ENCODE measurements at places on chromosomes 7 and 10. TPM values are rescaled to one million over a fixed set of nuclear protein-coding genes. Genes with fewer than 3 reads are reported as not detected.

Gene VSIR
- 5.0 TPM for total RNA-seq

Gene MCM10
- 11.8 TPM for total RNA-seq

Gene TSPAN13
- total RNA-seq = 6.1 TPM

Gene VSTM4
- 2.5 TPM for total RNA-seq

Gene MINDY4
- total RNA-seq = 3.6 TPM

DNA sequence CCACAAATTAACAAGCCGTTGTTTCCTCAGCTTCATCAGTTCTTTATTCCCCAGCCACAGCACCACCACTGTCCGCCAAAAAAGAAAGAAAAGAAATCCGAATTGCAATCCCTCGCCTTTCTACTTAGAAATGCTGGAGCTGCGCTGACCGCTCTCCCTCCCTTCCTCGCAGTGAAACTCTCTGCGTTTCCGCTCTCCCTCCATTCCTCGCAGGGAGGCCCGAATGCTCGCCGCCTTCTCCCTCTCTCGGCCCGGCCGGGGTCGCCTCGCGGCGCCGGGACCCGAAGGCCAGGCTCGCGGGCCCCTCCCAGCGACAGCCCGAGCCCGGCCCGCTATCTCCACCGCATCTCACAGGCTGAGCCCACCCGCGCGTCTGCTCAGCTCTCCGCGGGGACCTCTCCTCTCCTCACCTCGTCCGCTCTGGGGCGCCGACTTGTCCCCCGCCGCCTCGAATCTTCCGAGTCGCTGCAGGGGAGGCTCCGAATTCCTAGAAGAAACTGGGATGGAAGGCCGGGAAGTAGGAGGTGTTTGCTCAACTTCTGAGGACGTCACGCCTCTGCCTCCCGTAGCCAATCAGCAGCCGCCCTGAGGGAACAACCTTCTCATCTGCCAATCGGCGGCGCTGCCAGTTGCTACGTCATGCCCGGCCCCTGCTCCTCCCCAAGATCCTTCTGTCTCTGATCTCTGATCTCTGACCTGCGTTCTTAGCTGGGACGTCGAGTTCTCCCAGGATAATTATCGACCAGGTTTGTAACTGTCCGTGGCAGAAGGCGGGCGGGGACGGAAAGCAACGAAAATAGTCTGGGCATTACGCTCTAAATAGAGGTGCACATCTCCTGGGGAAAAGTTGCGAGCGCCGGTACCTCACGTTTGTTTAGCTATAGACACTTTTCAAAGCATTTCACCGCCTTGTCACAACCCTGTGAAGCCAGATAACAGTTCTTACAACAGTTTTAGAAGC lies at the start of gene AASS:
Gene AASS (minus strand): TSS at position 499 of the 961 bp plus-strand sequence. CDS start 10,523 bp downstream, outside the sequence.
- H3K36me3 ChIP-seq = no peaks in the 10 kb centered on the region
- H3K27me3 ChIP-seq = no peaks in the 10 kb centered on the region
- H3K4me1 ChIP-seq = peaks cover 2% of the 10 kb centered on the region
- peak; percentile 94 for DNase-seq
- peak within 1 kb of the TSS; percentile 66 for H3K27ac ChIP-seq

GRCh38 chr10:108434559-108435252 lies 1270.2 kb upstream of the SORCS1 start:
- H3K4me3 ChIP-seq = no peak overlapping the region
- no peaks in the 10 kb centered on the region for H3K4me1 ChIP-seq
- H3K27ac ChIP-seq = no peak overlapping the region

- H3K27ac ChIP-seq = no peak overlapping the region
- H3K27me3 ChIP-seq = no peaks in the 10 kb centered on the region
- no peaks in the 10 kb centered on the region for H3K36me3 ChIP-seq
- no peak overlapping the region for H3K4me3 ChIP-seq
- H3K4me1 ChIP-seq = no peaks in the 10 kb centered on the region
Measured at GRCh38 chr7:157561523-157561785, 224.7 kb downstream of the DNAJB6 start.

DNA sequence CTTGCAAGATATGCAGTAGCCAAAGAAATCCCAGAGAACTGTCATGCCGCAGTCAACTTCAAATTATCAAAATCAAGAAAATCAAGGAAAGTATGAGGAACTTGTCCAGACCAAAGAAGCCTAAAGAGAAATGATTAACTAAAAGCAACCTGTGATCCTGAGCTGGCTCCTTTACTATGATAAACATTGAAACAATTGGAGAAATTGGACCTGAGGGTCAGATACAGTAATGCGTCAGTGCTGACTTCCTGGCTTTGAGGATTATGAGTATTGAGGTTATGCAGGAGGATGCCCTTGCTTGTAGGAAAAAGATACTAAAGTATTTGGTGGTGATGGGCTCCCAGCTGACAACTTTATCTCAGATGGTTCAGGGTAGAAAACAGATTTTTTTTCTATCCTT lies 324.7 kb upstream of the AKR1E2 start:
- no peaks in the 10 kb centered on the region for H3K27me3 ChIP-seq
- H3K4me3 ChIP-seq = no peak overlapping the region
- H3K4me1 ChIP-seq = peaks cover 3% of the 10 kb centered on the region
- no peaks in the 10 kb centered on the region for H3K36me3 ChIP-seq

- no peaks in the 10 kb centered on the region for H3K4me1 ChIP-seq
- DNase-seq = no peak
- H3K4me3 ChIP-seq = no peak overlapping the region
- H3K27me3 ChIP-seq = peaks cover 29% of the 10 kb centered on the region
- H3K27ac ChIP-seq = no peak overlapping the region
- no peaks in the 10 kb centered on the region for H3K36me3 ChIP-seq
Measured at GRCh38 chr7:101608772-101609713, 20.1 kb downstream of the MYL10 start.

DNA sequence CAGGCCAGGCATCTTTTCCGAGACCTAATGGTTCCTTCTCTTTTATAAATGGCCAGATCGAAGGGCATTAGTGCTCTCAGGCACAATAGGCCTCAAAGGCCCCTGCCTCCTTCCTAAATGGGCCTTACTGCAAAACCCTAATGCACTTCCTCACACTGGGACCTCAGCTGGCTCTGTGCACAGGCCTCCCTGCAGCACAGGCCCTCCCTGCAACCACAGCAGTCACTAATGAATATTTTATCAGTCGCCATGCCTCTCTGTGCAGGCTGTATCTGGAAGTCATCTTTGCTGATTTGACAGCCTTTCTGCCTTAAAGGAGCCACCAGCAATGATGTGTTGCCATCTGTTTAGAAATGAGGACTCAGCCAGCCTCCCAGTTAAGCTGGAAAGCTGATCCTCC lies 54.9 kb upstream of the SDK1 start:
- peak overlapping the region; percentile 60 for H3K27ac ChIP-seq
- no peak overlapping the region for H3K4me3 ChIP-seq
- DNase-seq = no peak
- peaks cover 16% of the 10 kb centered on the region for H3K4me1 ChIP-seq
- no peaks in the 10 kb centered on the region for H3K27me3 ChIP-seq

DNA sequence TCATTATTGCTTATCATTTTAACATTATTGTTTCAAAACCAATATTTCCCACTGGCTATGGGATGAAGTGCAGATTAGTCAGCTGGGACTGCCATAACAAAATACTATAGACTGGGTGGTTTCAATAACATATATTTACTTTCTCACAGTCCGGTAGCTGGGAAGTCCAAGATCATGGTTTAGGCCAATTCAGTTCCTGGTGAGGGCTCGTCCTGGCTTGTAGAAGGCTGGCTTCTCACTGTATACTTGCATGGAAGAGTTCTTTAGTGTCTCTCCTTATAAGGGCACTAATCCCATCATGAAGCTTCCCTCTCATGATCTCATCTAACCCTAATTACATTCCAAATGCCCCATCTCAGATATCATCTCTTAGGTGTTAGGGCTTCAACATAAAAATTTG lies 101.3 kb downstream of the CHRM2 start:
- H3K27ac ChIP-seq = peak overlapping the region; percentile 10
- no peaks in the 10 kb centered on the region for H3K27me3 ChIP-seq
- H3K36me3 ChIP-seq = peaks cover 2% of the 10 kb centered on the region
- no peak overlapping the region for H3K4me3 ChIP-seq
- DNase-seq = peak; percentile 31

- DNase-seq = peak; percentile 37
- no peaks in the 10 kb centered on the region for H3K36me3 ChIP-seq
- no peaks in the 10 kb centered on the region for H3K27me3 ChIP-seq
Measured at GRCh38 chr7:13990319-13990983, 985 bp upstream of the ETV1 start.

- H3K27ac ChIP-seq = no peak overlapping the region
- no peaks in the 10 kb centered on the region for H3K36me3 ChIP-seq
- H3K27me3 ChIP-seq = no peaks in the 10 kb centered on the region
- no peaks in the 10 kb centered on the region for H3K4me1 ChIP-seq
- no peak overlapping the region for H3K4me3 ChIP-seq
Measured at GRCh38 chr7:79340212-79340611, 113.3 kb downstream of the MAGI2 start.

GRCh38 chr10:27605318-27605717 lies 101.2 kb downstream of the RAB18 start:
- no peak for DNase-seq
- peaks cover 2% of the 10 kb centered on the region for H3K27me3 ChIP-seq

DNA sequence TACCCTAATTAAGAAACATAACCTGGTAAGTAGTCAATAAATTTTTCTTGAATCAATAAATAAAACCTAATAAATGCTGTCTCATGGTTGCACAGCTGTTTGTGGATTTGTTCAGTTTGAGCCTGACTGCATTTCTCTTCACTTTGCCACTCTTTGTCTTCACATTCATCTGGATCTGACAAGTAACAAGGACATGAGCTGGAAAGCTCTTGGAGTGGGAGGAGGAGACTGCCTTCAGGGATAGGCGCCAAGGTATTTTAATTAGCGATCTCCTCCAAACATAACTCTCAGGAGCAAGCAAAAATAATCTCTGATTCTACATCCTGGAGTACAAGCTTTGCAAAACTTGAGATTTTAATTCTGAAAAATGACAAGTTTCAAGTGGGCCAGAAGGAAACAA lies 251.0 kb downstream of the BMPER start:
- H3K36me3 ChIP-seq = no peaks in the 10 kb centered on the region
- H3K27me3 ChIP-seq = no peaks in the 10 kb centered on the region
- DNase-seq = peak; percentile 7
- H3K27ac ChIP-seq = no peak overlapping the region
- no peak overlapping the region for H3K4me3 ChIP-seq
- peaks cover 21% of the 10 kb centered on the region for H3K4me1 ChIP-seq

DNA sequence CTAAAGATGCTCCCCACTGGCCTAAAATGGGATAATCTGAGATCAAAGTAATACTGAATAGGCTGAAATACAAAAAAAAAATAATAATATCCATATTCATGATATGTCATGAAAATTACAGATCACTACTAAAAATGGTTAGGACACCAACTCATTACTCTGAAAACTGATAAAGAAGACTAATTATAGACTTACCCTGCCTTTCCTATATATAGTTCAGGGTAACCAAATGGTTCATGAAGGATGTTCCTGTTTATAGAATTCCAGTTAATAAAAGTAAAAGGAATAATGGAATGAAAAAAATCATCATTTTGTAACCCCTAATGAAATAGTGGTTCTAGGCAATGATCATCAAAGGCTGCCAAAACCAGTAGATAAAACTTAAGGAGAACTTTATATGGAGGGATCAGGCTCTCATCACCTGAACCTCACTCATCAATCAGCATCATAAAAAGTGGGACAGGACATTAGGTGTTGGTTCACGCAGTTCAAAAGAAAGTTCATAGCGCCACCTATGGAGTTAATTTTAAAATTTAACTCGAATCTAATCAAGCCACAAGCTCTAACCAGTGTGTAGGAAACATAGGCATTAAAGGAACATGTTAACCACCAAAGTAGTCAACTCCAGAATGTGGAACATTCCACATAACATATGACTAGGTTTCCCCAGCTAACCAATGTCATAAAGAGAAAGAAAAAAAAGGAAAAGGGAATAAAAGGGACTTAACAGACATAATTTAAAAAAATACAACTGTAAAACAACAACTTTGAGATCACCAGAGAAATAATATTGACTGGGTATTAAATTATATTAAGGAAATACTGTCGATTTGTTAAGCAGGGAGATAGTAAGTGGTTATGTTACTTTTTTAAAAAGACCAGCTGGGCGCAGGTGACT lies 35.7 kb downstream of the P4HA1 start:
- peaks cover 36% of the 10 kb centered on the region for H3K36me3 ChIP-seq
- no peaks in the 10 kb centered on the region for H3K27me3 ChIP-seq
- H3K4me3 ChIP-seq = no peak overlapping the region
- H3K27ac ChIP-seq = no peak overlapping the region
- H3K4me1 ChIP-seq = no peaks in the 10 kb centered on the region

DNA sequence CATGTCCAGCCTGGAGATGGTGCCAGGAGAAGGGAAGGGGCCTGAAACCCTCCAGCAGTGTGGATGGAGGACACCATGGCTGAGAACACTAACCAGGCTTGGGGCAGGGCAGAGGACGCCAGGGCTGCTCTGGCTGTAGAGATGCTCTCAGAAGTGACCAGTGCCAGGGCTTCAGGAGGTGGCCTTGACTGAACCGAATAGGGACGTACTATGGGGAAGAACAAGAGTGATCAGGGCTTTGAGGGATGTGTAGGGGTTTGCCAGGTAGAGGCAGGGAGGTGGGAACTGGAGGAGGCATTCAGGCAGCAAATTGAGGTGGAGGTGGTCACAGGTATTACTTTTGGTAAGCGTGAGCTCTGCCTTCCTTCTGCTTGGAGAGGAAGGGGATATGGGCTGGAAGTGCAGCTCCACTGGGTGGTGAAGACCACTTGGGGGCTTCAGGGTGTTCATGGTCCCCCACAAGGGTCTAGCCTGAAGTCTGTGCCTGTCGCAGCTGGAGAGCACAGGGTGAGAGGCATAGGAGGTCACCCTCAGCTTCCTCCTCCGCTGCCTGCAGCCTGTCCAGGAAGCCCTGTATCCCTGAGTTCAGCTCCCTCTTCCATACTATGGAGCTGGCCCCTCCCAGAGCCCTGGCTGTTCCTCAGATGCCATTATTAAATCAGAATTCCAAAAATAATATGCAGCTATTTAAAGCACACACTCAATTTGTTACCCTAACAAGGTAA lies 27.8 kb downstream of the ADCY1 start:
- no peak overlapping the region for H3K27ac ChIP-seq
- peaks cover 6% of the 10 kb centered on the region for H3K27me3 ChIP-seq
- H3K4me3 ChIP-seq = no peak overlapping the region
- no peaks in the 10 kb centered on the region for H3K36me3 ChIP-seq
- no peaks in the 10 kb centered on the region for H3K4me1 ChIP-seq
